ENCODE measurements at places on chromosomes 6 and 20.

DNA sequence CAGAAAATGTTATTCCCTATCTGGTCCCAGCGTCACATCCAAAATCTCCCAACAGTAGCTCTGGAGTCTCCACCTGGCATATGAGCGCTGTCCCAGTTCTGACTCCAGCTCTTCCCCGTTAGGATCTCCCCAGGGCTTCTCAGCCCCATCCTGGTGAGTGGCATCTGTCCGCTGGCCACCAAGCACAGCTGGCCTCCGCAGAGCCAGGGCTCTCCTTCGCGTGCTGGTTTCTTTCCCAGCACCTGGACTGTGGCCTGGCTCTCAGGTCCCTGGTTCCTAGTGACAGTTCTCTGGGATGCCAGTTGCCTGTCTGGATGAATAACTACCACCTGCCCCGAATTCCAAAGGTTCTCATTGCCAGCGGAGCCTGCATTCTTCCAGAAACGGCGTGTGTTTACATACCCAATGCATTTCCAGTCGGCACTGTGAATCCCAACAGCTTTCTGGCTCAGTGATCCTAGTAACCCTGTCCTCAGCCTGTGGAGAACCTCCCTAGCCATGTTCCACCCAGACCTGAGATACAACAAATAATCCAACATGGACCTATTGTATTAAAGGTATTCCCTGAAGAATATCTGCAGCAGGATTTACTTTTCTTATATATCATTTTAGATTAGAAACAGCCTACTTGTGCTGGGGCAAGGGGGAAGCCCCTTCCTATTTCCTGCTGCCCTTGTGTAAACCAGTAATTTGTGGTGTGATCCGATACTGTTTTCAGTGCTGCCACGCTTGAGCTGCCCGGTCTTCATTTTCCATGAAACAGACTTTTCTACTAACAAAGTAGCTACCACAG, 69.9 kb upstream of the PDE10A start:
- no peak for DNase-seq

GRCh38 chr6:18240230-18240629, 24.1 kb downstream of the DEK start:
- no peak for DNase-seq

DNA sequence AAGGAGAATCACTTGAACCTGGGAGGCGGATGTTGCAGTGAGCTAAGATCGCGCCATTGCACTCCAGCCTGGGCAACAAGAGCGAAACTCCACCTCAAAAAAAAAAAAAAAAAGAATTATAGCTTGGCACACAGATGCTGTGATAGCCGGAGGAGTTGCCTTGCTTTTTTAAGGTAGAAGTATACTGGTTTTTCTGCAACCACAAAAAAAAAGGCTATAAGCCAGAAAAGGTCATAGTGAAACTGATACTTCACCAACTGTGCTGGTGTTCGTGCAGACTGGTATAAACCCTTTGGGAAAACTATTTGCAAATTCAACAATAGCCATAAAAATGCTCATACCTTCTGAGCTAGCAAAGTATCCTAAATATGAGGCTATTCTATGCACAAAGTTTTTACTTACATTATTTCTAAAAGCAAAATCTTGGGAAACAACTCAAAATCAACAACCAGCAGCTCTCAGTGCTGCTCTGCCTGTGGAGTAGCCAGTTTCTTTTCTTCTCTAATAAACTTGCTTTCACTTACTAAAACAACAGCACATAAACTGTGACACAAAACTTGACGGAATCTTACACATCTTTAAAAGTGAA, 44.0 kb downstream of the B4GALT5 start:
- DNase-seq: no peak

- no peak for DNase-seq
Measured at GRCh38 chr6:139172567-139172966, 37.7 kb downstream of the HECA start.

- no peak for DNase-seq
Measured at GRCh38 chr6:142823256-142823902, 121.6 kb downstream of the HIVEP2 start.

DNA sequence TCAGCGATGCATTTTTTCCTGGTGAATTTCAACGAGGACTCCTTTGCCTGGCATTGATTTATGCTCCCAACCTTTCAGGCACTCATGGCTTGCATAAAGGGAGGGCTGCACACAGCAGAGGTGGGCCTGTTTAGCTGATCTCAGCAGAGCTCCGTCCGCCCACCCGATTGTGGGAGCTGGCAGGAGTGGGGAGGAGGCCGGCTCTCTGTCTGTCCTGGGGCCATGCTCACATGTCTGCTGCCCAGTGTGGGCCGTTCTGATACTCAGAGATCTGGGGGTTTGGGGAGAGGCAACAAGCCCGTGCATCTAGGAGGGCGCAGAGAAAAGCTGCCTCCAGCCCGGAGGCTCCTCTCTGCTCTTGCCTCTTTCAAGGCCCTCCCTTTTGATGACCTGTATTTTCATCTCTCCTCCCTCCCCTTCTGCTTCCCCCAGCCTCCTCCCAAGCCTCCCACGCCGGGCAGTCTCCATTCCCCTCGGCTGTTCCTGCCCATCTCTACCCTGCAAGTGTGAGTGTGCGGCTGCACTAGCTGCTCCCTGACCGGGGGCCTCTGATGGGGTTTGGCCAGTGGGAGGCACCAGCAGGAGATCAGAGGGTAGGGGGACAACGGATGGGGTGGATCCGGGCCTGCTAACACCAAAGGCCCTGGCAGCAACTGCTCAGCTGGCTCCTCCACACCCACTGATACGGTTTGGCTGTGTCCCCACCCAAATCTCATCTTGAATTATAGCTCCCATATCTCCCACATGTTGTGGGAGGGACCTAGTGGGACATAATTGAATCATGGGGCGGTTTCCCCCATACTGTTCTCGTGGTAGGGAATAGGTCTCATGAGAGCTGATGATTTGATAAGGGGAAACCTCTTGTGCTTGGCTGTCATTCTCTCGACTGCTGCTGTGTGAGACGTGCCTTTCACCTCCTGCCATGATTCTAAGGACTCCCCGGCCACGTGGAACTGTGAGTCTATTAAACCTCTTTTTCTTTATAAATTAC, 39.6 kb upstream of the MLN start:
- DNase-seq: no peak

DNA sequence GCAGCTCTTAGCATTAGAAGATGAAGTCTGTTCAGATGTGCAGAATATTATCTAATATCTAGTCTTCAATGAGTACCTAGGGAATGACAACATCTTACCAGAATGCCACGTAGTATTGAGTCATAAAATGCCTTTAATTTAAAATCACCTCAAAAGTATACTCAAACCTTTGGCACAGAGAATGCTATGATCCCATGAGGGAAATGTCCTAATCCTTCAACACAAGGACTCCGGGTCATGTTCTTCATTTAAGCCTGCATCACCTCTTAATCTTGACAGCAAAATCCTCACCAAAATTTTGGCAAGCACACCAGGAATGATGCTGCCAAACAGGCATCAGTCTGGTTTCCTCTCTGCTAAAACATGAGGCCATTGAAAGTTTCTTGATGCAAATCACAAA, 23.6 kb upstream of the MARCKS start:
- DNase-seq: no peak

All from H1 (cell line).